CD4-positive, alpha-beta T cell treated with Interleukin-15 for 1 hour (primary cell): ENCODE measurements at places on chromosomes 2 and 18.

DNA sequence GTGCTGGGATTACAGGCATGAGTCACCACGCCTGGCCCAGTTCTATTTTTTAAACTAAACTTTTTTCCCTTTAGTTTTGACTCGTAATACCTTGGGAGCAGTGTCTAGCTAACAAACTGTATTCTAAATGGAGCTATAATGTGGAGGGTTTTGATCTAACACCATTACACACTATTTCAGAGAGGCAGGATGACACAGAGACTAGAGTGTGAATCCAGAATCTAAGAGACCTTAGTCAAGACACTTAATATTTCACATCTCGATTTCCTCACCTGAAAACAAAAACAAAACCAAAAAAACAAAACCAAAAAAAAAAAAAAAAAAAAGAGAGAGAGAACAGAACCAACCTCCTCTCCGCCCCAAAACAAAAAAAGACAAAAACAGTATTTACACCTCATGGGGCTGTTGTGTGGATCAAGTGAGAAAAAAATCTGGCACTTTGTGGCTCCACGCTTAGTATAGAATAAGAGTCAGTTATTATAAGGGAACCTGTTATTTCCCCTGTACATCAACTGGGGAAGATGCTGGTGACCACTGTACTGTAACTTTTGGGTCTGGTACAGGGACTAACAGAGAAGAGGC lies 31.3 kb downstream of the DARS1 start:
- DNase-seq = no peak

GRCh38 chr2:206831442-206831995 lies 66.1 kb downstream of the FASTKD2 start:
- no peak for DNase-seq

DNA sequence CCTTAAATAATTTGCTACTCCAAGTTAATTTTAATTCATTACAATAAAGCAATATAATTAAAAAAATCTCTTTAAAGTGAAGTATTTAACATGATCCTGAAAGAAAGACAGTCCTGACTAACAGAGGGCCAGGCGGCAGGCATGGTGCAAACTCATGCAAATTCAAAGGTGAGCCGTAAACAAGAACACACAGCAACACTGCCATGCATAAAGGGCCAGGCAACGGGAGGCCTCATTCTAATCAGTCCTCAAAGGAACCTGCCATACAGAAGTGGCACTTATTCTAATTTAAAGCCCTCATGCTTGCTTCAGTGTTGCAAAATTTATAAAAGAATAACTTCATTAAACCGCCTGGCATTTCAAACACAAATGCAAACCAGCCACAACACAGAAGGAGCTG lies 277.0 kb downstream of the ZNF521 start:
- no peak for DNase-seq

- no peak for DNase-seq
These were observed 28.1 kb upstream of the HTR2B start for GRCh38 chr2:231152800-231153557.

GRCh38 chr18:75198036-75198435 lies 10.9 kb downstream of the PTGR3 start:
- no peak for DNase-seq

- no peak for DNase-seq
These were observed 844.9 kb downstream of the CPS1 start for GRCh38 chr2:211401328-211401727.

DNA sequence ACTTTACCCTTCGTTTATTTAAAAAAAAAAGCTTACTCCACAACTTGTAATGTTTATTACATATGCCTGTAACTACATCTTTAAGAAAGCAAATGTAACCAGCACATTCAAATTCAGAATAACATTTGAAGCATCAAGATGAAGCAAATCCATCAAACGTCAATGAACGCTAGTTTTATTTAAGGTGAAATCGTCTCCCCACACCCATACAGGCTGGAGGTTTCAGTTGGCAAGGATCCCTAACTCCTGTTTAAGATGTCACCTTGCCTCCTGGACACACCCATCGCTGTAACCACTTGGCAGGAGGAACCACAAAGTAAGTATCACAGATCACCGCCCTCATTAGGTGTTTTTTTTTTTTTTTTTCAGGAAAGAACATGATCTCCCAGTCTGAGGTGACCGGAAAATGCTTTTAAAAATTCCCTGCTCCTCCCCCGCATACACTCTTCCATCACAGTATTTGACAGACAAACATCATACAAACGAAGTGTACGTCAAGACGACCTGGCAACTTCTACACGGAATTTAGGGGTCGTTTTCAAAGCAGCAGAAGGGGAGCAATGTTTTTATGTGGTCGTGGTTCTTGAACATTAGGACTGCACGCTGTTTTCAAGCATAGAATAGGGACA lies 19.7 kb upstream of the STPG4 start:
- peak; percentile 57 for DNase-seq

DNA sequence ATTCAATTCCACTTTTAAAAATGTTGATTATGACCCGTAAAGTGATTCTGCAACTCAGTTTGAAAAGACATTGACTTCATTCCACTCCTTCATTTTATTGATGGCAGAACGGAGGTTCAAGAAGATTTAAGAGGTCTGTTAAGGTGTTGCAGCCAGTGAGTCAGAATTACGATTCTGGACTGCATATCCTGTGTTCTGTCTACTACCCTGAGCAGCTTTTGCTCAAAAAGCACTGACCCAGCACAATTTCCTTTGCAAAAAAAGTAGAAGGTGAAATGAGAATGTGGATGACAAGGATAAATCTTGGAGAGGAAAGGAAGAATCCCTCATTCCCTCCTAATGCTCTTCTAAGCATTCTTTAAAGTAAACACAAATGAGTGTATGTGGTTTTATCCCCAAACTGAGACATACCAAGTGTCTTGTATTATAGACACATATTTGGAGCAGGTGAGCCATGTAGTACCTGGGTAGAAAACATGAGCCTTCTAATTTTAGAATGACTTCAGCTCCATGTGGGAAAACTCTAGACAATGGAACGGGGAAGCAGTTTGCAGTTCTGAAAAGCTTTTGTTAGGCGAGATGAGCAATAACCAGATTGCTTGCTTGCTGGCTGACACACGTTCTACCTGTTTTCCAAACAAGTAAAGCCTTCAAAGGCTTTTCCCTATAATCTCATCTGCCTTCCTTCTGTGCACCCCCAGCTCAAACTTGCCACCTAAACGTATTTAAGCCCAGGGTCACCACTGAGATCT lies 44.7 kb downstream of the TGFA start:
- DNase-seq = no peak

- DNase-seq = no peak
These were observed 2.6 kb upstream of the KRCC1 start for GRCh38 chr2:88058191-88058590.

GRCh38 chr2:144454466-144455287 lies 65.2 kb downstream of the ZEB2 start:
- DNase-seq = no peak

DNA sequence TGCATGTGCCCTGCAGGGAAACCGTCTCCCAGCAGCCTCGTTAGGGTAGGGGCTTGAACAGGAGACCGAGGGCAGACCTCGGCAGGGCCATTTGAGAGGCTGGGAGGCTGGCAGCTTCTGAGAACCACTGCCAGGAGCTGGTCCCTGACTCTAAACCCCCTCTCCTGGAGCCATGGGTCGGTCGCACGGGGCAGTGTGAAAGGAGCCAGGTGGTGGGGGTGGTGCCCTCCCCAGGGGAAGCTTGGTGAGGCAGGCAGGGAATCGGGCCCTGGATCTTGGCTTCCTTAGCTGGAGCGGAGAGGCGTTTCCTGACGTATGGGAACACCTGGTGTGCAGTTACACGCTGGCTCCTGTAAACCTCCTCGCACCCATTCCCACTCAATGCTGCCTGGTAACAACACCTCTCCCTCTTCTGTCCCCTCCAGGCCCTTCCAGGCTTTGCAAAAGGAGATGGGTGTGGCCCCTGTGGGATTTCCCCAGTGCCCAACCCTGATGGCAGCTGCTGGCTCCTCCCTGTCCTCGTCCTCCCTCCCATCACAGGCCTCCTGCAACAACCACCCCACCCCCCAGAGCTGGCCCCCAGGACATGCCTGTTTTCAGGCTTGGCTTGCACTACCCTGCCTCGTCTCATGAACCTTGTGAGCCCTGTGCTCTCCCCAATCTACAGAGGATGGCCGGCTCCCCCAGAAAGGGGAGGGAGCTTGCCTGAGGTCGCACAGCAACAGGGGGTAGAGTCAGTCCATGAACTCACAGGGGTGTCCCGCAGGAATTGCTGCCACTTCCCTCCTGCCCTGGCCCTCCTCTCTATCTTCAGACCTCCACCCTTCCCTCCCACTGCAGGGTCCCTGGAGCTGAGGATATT lies 24.4 kb downstream of the ADRA2B start:
- no peak for DNase-seq

- DNase-seq = no peak
These were observed 59.9 kb downstream of the INPP4A start for GRCh38 chr2:98504381-98505109.
